Stimulated activated CD4-positive, alpha-beta T cell treated with anti-CD3 and anti-CD28 coated beads, Interleukin-12 subunit alpha, Interleukin-12 subunit beta, amount 100 ng/mL, for 24 hours (primary cell): ENCODE measurements at places on chromosomes 5 and 9.
A peak's percentile ranks its signal among the peaks of the same experiment; 100 is the strongest.

- DNase-seq: no peak
Measured at GRCh38 chr9:35732800-35733541, 505 bp downstream of the CREB3 start.

- peak; percentile 20 for DNase-seq
Measured at GRCh38 chr5:178483620-178484019, 106.6 kb downstream of the COL23A1 start.

DNA sequence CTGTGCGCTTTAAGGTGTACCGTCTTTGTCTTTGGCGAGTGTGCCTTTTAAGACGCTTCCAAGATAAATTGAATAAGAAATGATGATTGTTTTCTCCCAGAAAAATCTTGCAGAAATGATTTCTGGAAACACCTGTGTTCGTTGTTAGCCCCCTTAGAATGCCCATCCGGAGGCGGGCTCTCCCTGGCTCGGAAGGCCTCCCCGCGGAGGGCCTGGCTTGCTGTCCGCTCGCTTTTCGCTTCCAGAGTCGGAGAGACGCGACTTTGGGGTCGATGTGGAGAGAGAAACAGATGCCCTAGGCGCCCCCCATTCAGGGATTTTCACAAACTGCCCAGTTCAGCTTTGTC lies 23.9 kb downstream of the LECT2 start:
- no peak for DNase-seq

DNA sequence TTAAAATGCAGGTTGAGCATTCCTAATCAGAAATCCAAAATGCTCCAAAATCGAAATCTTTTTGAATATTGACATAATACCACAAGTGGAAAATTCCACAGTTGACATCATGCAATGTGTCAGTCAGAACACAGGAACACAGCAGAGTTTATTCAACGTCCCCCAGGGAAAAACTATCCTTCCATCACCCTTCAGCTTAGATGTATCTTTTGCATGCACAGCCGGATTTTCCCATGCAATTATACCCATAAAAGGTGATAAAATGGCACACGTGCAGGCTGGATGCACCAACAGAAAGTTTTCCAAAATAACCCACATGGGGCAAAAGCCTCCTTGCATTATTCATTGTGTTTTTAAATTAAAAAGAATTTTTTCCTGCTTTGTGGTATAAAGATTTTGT lies 71.2 kb downstream of the RAB24 start:
- DNase-seq: no peak

- DNase-seq: no peak
Measured at GRCh38 chr5:118675247-118675646, 313.1 kb downstream of the DTWD2 start.

DNA sequence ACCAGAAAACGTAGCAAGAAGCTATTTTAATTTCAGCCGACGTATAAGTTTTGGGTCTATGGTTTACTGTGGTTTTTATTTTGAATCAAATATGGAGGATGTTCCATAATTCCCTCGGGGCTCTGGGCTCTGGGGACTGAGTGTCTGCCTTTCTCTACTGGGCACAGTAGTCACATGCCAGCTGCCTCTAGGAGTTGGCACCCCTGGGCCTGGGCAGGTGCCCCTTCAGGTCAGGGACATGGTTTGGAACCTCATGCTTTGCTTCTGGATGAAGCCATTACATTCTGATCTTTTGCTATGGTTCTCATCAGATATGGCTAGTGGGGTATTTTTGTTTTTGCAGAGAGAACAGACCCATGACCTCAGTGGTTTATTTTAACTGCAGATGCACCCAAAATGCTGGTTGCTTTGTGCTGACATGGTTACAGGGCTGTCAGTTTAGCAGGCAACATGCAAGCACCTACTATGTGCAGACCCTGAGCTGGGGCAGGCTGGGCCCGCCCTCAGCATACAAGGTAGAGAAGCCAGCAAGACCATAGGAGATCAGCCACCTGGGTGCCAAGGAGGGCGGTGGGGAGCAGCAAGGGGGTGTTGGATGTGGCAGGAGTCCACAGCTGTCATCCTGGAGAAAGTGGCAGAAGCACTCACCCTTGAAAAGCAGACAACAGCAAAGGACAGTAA lies 54.5 kb upstream of the PSD2 start:
- DNase-seq: no peak

DNA sequence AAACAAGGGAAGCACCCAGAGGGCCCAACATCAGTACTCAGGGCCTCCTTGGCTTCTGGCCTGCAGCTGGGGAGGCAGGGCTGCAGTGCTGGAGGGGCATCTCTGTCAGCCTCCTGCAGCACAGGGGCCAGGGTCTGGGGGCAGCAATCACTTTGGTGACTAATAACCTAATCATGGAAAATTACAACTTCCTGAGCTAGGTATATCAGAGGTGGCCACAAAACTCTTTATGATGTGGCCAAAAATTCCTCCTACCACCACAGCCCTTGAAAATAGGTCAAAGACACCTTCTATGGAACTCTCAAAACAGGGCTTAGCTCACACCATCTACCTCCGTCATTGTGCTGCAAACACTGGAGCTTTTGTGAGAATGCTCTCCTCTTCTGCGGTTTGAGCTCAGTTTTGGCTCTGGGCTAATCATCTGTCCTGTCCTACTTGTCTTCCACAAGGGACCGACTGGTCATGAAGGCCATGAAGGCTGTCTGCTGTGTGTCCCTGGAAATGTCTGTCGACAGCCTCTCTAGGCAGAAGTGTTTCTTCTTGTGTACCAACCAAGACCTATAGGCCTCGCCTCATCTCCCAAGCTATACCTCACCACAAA lies 28.6 kb downstream of the CSF2 start:
- peak; percentile 37 for DNase-seq

DNA sequence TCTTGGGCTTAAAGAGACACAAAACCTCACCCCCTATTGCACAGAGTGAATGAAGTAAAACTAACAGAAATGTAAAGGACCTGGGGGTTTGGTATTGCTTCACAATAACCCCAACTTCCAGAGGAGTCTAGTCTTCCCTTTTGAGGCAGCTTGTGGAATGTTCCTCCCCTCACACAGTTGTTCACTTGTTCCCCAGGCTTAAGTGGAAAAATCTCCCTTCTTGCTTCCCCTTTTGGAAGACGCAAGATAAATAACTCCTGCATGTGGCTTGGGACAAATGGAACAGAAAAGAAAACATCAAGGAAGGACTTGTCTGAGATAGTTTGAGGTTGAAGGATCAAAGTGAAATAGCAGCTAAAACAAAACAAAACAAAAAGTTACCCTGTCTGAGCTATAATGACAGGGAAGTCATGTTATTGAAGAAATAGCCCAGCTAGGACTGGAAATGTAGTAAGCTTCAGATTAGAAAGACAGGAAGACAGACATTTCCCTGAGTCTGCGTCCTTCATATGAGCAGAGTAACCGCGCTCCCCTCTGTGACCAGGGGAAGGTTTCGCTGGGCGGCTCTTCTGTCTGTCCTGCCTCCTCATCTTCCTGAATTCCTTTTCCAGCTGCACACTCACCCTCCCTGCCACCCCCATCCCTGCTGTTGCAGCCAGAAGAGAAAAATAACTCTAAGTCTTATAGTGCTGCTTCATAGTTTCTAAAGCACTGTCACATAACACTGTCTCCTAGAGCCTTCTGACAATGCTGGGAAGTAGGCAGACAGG lies 8.8 kb downstream of the SPARC start:
- DNase-seq: no peak

DNA sequence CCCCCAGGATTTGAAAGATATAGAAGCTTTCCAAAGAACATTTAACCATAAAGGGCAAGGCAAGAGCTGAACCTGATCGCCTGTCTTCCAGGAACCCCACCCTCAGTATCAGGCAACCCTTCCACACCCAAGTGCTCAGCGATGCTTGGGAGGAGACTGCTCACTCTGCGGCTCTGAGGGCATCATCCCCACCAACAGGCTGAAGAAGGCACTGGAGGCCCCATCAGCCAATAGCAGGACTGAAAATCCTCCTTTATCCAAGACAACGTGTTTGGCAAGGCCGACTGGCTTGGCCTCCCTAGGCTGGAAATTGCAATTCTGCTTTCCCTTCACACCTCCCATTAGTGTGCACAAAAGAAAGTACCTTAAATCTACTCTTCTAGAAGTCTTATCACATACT lies 1.4 kb upstream of the PPP2CA start:
- DNase-seq: no peak

- DNase-seq: no peak
Measured at GRCh38 chr5:72847439-72847838, 31.0 kb downstream of the TNPO1 start.

GRCh38 chr5:122770477-122770876 lies 4.4 kb upstream of the SNX2 start:
- no peak for DNase-seq

DNA sequence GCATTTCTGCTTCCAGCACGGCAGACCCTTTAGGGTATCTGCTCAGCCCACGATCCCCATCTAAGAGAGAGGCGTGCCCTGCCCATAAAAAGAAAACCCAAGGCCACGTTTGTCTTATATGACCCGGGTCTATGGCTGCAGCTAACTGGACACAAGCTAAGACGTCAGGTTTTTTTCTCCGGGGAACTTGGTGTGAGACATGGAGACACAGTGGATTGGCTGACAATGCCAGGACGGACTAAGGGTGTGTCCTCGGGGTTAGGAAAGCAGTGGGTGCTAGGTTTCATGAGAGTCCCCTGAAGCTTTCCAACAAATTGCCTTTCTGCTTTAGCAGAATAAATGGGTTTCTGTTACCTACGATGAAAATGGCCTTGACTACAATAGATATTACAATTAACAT lies 7.1 kb upstream of the FBP2 start:
- no peak for DNase-seq

DNA sequence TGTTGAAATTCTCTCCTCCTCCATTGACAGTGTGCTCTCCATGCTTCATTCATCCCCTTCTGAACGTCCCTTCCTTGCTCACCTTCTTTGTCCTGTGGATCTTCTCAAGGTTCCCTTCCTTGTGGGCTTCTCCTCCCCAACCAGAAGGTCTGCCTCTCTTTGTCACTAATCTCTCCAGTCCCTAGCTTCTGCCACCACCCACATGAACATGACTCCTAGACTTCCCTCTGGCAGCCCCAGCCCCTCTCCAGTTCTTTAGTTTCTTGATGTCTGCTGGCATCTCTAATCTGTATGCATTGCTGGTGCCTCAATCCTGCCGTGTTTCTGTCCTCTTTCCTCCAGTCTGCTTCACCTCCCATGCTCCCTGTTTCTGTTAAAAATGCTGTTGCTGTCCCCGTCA lies 79.3 kb downstream of the ARHGAP26 start:
- no peak for DNase-seq

- DNase-seq: no peak
Measured at GRCh38 chr5:109567374-109568044, 122.2 kb upstream of the MAN2A1 start.

- DNase-seq: no peak
Measured at GRCh38 chr5:126385524-126386502, 37.4 kb upstream of the GRAMD2B start.

DNA sequence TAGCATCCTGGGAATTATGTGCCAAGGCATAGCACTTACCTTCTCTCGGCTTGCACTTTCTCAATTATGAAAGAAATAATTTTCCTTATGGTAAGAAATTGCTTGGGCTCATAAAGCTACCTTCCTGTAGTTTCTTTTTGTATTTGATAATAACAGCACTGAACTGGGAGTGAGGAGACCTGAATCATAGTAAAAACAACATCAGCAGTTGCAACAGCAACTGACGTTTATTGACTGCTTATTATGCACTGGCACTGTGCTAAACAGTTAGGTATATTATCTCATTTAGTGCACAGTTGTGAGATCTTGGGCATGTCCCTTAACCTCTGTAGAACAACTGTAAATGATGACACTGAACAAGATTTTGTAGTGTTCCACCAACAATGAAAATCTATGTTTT lies 135.2 kb downstream of the DOCK2 start:
- no peak for DNase-seq

GRCh38 chr9:71544464-71544863 lies 223.8 kb downstream of the CEMIP2 start:
- no peak for DNase-seq

DNA sequence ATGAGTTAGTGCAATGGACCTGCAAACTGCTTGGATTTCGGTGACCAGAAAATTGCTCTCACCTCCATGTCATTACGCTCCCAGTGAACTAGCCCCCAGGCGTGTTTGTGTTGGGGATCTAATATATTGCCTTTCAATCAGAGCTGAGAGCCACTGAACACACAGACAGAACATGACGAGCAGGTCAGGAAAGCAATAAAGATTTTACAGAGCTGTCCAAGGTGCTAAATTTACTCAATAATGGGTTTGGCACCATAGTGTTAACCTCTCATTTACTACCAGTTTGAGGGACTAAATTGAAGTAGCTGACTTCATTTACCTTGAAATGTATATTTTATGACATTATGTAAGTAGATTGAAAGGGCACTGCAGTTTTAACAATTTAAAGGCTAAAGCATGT lies 383.0 kb downstream of the EBF1 start:
- DNase-seq: no peak

DNA sequence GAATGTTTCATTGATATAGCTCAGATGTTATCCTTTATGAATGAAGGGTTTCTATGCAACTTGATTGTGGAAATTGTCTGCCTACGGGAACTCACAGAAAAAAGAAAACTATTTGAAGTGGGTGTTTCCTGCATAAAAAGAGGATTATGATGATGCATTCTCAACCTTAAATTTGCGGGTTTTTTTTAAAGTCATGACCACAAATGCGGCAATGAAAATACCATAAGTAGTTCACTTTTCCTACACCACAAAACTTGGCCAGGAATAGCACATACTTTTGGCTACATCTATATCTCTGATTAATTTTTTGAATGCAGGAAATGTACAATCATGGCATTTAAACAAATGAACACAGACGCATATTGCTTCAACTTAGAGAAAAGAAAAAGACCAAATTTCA lies 754.7 kb downstream of the DTWD2 start:
- no peak for DNase-seq

- DNase-seq: no peak
Measured at GRCh38 chr5:43000914-43001313, 39.2 kb downstream of the ANXA2R start.

DNA sequence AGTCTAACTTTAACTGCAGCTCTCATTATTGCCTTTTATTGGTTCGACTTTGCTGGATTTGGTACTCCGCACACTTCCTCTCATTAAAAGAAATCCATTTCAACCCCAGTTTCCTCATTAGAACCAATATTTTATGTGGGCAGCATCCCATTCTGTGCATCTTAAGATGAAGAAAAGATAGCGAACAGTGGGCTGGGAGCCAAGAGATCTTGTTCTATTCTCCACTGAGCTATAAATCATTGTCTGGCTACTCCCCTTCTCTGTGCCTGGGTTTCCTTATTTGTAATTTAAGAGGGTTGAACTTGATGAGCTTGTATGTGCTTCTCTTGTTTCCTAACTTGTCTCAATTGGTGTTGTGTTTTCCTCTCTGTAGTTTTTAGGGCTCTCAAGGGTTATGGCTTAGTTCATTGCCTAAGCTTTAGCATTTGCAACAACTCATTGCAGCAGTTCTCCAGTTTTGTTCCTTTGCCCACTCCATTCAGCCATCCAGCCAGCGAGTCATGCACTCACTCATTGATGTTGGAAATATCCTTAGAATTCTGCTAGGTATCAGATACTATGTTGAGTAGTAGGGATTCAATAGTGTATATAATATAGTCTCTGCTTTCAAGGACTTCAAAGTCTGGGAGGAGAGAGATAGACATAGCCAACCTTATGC lies 273.3 kb upstream of the TNC start:
- no peak for DNase-seq

GRCh38 chr9:79403495-79403894 lies 168.3 kb upstream of the TLE4 start:
- no peak for DNase-seq
